Activated CD8-positive, alpha-beta T cell treated with anti-CD3 and anti-CD28 coated beads for 36 hours (primary cell): ENCODE measurements at places on chromosomes 4 and X. TPM values are rescaled to one million over a fixed set of nuclear protein-coding genes. Genes with fewer than 3 reads are reported as not detected.

The TRIM2 gene
- total RNA-seq = 1.4 TPM

The EREG gene
- not detected for total RNA-seq

The PRSS12 gene
- total RNA-seq = not detected

The CAPN6 gene
- not detected for total RNA-seq

The CT47B1 gene
- total RNA-seq = not detected

The TBC1D1 gene
- 79.4 TPM for total RNA-seq

The PPEF2 gene
- 0.11 TPM for total RNA-seq

The MAGEB2 gene
- not detected for total RNA-seq

The LRP2BP gene
- total RNA-seq = 1.2 TPM

The FHIP1A gene
- total RNA-seq = 0.86 TPM

The ARMCX5 gene
- total RNA-seq = 9.4 TPM

DNA sequence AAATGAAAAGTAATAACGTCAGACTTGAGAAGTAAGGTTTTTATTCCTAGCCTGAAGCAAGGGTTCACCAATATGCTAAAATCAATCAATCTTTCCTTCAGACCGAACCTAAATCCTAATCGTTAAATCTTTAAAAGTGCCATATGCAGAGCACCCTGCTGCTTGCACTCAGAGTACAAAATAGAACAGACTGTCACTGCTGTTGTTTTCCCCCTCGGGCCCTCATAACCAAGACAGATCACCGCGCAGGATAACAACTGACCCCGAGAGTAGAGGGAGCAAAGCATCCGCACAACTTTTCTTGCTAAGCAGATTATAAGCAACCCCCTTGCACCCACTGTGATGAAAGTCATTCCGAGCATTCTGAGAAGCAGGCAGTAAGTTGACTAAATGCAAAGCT is 550.9 kb upstream of the NDST4 start:
- no peak overlapping the region for H3K27ac ChIP-seq
- no peaks in the 10 kb centered on the region for H3K36me3 ChIP-seq
- no peak overlapping the region for H3K4me3 ChIP-seq

GRCh38 chr4:177974461-177974860 is 532.2 kb upstream of the AGA start:
- no peaks in the 10 kb centered on the region for H3K36me3 ChIP-seq
- H3K27me3 ChIP-seq = no peaks in the 10 kb centered on the region
- H3K4me1 ChIP-seq = no peaks in the 10 kb centered on the region

DNA sequence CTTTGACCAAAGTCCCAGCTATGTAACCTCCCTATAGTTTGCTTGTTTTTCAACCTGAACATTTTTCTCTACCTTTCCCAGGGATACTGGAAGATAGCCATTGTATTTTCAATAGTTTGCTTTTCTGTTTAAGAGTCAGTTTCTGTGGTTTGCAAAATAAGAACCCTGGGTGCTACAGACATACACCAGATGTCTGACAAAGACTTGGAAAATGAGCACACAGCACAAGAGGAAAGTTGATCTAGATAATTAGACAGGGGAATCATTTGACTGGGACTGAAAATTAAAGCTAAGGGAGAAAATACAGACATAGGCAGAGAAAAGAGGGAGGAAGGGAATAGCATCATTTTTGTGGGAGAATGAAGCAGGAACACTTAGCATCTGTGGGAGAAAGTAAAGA is 218.3 kb upstream of the CNKSR2 start:
- no peak for DNase-seq
- no peak overlapping the region for H3K4me3 ChIP-seq
- H3K27ac ChIP-seq = no peak overlapping the region

GRCh38 chr4:72513227-72513626 is 55.8 kb downstream of the ADAMTS3 start:
- no peak overlapping the region for H3K4me3 ChIP-seq
- no peaks in the 10 kb centered on the region for H3K4me1 ChIP-seq
- no peaks in the 10 kb centered on the region for H3K27me3 ChIP-seq
- no peak overlapping the region for H3K27ac ChIP-seq
- no peak for DNase-seq

- no peak for DNase-seq
- peaks cover 2% of the 10 kb centered on the region for H3K36me3 ChIP-seq
- no peak overlapping the region for H3K27ac ChIP-seq
- H3K4me1 ChIP-seq = peaks cover 5% of the 10 kb centered on the region
These were observed 5.9 kb downstream of the ATOH1 start for GRCh38 chr4:93834249-93835066.

GRCh38 chr4:54107951-54108748 is 8.2 kb downstream of the GSX2 start:
- peak overlapping the region; percentile 58 for H3K4me3 ChIP-seq
- no peak for DNase-seq
- no peaks in the 10 kb centered on the region for H3K36me3 ChIP-seq
- H3K27ac ChIP-seq = no peak overlapping the region
- H3K27me3 ChIP-seq = peaks cover 78% of the 10 kb centered on the region
- peaks cover 43% of the 10 kb centered on the region for H3K4me1 ChIP-seq

GRCh38 chr4:88672987-88673386 is 24.6 kb downstream of the NAP1L5 start:
- DNase-seq = peak; percentile 48
- H3K27me3 ChIP-seq = no peaks in the 10 kb centered on the region
- no peak overlapping the region for H3K27ac ChIP-seq
- H3K4me1 ChIP-seq = peaks cover 7% of the 10 kb centered on the region
- no peak overlapping the region for H3K4me3 ChIP-seq

- no peak overlapping the region for H3K27ac ChIP-seq
- H3K4me1 ChIP-seq = no peaks in the 10 kb centered on the region
- no peak for DNase-seq
- H3K27me3 ChIP-seq = peaks cover 2% of the 10 kb centered on the region
- H3K4me3 ChIP-seq = no peak overlapping the region
These were observed 109.7 kb upstream of the CPEB2 start for GRCh38 chr4:14892563-14892962.

- H3K36me3 ChIP-seq = no peaks in the 10 kb centered on the region
- H3K4me1 ChIP-seq = no peaks in the 10 kb centered on the region
- no peak overlapping the region for H3K4me3 ChIP-seq
- no peak for DNase-seq
These were observed 70.5 kb upstream of the TBC1D9 start for GRCh38 chr4:140826701-140827027.

DNA sequence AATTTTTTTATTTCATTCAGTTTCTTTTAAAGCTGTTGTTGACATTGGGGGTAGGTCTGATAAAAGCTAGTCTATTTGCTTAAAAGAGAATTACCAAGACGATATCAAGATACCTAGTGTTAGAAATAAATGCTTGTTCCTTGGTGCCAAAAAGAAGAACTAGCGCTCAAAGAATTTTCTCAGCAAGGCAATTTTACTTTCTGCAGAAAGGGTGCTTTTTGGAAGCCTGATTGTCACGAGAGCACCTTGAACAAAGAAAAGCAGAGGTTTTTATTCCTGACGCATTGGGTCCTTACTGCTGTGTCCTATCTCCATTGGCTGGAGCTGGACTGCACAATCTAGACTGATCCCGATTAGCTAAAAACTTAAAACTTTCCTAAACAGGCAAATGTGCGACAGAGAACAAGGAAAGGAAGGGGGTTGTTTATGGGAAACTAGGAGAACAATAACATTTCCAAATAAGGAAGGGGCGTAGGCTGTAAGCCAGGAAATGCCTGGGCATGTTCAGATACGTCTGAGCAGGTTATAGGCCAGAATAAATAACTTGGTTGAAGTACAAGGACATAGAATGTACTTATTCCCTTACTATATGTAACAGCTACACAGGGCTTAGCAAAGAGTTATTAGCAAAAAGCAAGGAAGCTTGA is 50.3 kb upstream of the STPG2 start:
- no peak overlapping the region for H3K27ac ChIP-seq
- H3K4me1 ChIP-seq = no peaks in the 10 kb centered on the region
- DNase-seq = no peak

- DNase-seq = no peak
- no peaks in the 10 kb centered on the region for H3K27me3 ChIP-seq
- peaks cover 79% of the 10 kb centered on the region for H3K4me1 ChIP-seq
These were observed 17.1 kb upstream of the CD40LG start for GRCh38 chrX:136630881-136631280.

DNA sequence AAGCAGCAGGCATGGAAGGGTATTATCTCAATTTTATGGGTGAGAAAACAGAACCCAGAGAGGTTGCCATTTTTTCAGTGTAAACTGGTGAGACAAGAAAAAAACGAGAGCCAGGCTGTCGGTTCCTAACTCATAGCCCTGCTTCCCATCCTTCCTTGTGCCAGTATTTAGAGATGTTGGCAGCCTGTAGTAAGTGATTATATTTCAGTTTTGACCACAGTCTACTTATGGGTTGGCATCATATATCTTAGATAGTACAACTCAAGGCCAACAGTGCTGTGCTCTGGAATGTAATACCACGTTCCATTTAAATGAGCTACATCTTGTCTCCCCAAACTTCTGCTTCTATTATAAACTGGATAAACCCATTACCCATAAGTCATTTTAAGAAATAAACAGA is 40.8 kb downstream of the XK start:
- H3K27me3 ChIP-seq = no peaks in the 10 kb centered on the region
- DNase-seq = no peak
- no peak overlapping the region for H3K27ac ChIP-seq
- H3K4me3 ChIP-seq = no peak overlapping the region

DNA sequence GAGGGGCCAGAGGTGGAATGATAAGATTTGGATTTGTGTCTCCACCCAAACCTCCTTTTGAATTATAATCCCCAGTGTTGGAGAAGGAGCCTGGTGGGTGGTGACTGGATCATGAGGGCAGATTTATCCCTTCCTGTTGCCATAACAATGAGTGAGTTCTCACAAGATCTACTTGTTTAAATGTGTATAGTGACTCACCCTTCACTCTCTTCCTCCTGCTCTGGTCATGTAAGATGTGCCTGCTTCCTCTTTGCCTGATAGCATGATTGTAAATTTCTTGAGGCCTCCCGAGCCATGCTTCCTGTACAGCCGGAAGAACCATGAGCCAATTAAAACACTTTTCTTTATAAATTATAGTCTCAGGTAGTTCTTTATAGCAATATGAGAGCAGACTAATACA is 348.6 kb downstream of the AR start:
- no peak overlapping the region for H3K27ac ChIP-seq
- H3K27me3 ChIP-seq = no peaks in the 10 kb centered on the region
- DNase-seq = no peak
- no peaks in the 10 kb centered on the region for H3K36me3 ChIP-seq
- H3K4me1 ChIP-seq = no peaks in the 10 kb centered on the region

DNA sequence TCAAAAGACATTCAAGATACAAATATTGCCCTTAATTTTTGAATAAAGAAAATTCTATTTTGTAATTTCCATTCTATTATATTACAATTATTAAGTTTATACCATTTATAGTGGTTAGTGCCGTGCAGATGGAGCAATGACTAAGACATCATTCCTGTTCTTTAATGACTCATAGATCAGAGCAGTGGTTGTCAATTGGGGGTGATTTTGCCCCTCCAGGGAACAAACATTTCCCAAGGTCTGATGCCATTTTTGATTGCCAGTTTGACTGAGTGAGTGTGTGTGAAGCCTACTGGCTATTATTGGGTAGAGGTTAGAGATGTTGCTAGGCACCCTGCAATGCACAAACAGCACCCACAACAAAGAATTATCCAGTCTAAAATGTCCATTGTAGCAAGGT is 97.9 kb upstream of the DDIT4L start:
- H3K27me3 ChIP-seq = peaks cover 3% of the 10 kb centered on the region
- no peak overlapping the region for H3K4me3 ChIP-seq
- H3K4me1 ChIP-seq = no peaks in the 10 kb centered on the region

DNA sequence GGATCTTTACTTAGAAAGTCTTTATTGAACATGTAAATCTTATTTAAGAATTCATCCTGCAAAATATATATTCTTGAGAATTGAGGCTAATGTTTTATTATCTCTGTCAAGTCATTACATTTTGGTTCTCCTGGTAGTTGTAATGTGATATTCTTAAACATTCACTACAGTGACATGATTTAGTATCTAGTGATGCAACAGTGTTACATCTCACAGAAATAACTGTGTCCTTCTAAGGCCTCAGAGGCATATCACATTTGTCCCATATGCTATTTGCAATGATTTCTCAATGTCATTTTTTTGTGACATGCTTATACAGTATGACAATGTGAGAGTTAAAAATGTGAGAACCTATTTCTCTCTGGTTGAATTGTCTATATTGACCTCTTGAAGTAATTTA is 34.1 kb downstream of the PRRG1 start:
- DNase-seq = no peak
- no peak overlapping the region for H3K4me3 ChIP-seq
- no peaks in the 10 kb centered on the region for H3K27me3 ChIP-seq

- peaks cover 17% of the 10 kb centered on the region for H3K36me3 ChIP-seq
- no peak for DNase-seq
- H3K4me3 ChIP-seq = peak overlapping the region; percentile 90
- peak overlapping the region; percentile 99 for H3K27ac ChIP-seq
These were observed 1.4 kb upstream of the ATP8A1 start for GRCh38 chr4:42658261-42658660.

- H3K27ac ChIP-seq = no peak overlapping the region
- H3K4me3 ChIP-seq = no peak overlapping the region
- no peaks in the 10 kb centered on the region for H3K4me1 ChIP-seq
- H3K27me3 ChIP-seq = no peaks in the 10 kb centered on the region
These were observed 83.7 kb downstream of the TEX13A start for GRCh38 chrX:105136786-105137185.
